ENCODE measurements at places on chromosomes 3 and 15.
A peak's percentile ranks its signal among the peaks of the same experiment; 100 is the strongest.

- DNase-seq = no peak
These were observed 49.4 kb downstream of the GRK7 start for GRCh38 chr3:141812586-141812985.

DNA sequence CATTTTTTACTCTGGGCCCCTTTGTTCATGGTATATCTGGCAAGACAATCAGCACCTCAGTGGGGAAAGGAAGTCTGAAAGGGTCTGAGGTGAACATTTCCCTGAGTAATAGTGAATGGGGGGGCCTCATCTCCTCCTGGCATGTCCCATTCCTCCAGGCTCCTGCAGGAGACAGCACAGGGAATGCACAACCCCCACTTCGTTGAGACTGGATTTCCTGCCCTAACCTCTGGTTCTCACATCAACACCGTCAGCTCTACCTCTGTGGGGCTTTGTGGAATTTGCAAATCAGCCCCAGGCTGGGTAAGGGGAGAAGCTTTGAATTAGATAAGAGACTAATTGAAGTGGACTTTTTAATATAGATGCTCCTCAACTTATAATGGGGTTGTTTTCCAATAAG is 168.3 kb upstream of the TRIM42 start:
- DNase-seq = peak; percentile 82

DNA sequence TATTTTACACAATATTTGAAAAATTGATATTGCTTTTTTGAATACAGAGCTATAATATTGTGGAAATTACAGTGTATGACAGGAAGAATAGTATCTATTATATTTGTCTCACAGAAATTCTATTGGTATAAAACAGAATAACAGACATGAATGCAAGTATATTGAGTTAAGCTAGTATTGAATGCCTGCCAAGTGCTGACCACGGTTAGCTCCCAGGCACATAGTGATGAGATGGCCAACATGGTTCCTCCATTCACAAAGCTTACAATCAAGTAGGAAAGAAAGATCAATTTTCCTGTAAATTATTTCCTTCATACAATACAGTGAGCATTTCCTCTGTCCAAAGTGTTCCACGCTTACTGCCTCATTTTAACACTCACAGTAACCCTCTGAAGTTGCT is 67.6 kb downstream of the TP63 start:
- DNase-seq = no peak

DNA sequence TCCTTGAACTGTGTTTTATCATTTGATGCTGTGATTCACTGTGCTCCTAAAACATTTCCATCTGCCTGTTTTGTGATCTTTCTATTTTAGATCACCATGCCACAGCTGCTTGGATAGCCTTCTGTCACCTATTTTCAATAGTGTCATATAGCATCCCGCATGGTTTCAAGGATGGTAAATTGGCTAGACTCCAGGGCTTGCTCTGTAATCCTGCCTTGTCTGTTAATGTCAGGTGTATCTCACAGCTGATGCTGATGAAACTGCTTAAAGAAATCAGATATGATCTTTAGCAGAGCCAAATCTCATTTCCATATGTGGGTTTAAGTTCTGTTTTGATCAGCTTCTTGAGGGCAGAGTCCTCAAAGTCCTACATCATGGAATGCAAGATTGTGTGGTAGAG is 182.2 kb downstream of the UBE2E2 start:
- no peak for DNase-seq

GRCh38 chr3:101954936-101955335 is 105.6 kb downstream of the NFKBIZ start:
- no peak for DNase-seq

DNA sequence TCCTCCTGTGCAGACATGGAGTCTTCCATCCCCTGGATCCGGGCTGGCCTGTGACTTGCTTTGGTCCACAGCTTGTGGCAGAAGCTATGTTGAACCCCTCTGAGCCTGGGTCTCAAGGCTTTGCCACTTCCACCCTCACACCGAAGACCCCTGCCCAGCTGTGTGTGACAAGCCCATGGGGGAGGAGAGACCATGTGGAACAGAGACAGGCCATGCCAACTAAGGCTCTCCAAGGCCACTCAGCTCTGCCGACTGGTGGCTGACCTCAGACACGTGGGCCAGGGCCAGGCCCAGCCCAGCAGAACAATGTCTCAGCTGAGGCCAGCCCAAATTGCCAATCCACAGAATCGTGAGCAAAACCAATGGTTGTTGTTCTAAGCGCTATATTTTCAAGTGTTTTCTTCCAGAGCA is 16.4 kb upstream of the CFAP100 start:
- no peak for DNase-seq

- DNase-seq = no peak
These were observed 267.7 kb upstream of the BCHE start for GRCh38 chr3:166104938-166105337.

- no peak for DNase-seq
These were observed 75.5 kb downstream of the DAPK2 start for GRCh38 chr15:63970621-63971426.

DNA sequence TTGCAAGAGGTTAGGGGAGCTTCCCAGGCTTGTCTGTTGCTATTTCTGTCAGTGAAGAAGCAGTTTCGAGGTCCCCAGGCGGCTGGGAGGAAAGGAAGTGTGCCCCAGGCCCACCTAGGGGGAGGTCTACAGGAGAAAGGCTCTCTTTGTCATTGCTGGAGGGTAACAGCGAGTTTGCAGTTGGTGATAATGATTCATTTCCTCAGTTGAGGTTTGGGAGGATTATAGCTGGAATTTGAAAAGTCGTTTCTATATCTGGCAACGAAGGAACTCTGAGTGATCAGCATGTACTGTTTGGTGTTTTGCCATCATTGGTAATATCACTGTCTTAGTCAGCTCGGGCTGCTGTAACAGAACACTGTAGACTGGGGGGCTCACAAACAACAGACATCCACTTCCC is 65.5 kb upstream of the UBE3A start:
- DNase-seq = no peak

DNA sequence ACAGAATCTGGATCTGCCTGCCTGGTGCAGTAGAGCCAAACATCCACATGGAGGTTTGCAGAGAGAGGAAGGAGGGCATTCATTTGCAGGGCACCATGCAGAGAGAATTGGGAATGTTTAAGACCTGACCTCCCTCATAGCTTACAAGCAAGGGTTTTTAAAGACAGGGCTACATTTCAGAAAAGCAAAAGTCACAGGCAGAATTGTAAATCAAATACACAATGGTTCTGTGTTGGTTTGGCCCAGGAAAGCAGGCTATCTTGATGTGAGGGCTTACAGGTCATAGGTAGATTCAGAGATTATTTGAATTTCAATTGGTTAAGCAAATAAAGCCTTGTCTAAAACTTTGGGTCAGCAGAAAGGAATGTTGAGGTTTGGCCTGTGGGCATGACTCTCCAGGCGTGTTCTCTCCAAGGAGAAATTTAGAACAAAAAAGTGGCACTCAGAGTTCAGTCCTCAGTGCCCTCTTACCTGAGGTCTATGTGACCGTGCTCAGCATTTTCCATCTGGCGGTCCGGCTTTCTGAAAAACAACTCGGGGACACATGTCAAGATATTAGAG is 91.5 kb downstream of the CD47 start:
- DNase-seq = peak; percentile 79

GRCh38 chr3:16060358-16060852 is 114.1 kb upstream of the GALNT15 start:
- DNase-seq = peak; percentile 83

- no peak for DNase-seq
These were observed 2.1 kb downstream of the TRIM69 start for GRCh38 chr15:44738340-44738984.

- no peak for DNase-seq
These were observed 334.9 kb downstream of the PTPRG start for GRCh38 chr3:61896251-61896650.
